ENCODE measurements at places on chromosomes 7 and 10.

DNA sequence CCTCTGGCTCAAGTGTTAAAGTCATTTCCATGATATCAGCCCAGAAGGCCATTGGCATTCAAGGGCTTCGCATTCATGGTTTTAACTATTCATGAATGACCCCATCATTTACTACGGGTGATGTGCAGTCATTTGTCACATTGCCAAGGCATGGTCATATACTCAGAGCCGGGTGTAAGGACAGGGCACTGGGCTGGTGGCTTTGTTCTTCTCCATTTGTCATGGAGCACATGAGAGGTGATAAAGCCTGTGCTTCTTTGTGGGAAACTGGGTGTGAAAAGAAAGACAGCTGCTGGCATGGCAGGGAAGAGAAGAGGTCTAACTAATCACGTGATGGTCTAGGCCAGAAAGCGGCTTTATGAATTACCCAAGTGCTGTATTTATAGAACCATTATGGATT, 132.2 kb upstream of the PLXNA4 start:
- no peak for DNase-seq

GRCh38 chr10:82817676-82818422, 942.9 kb downstream of the NRG3 start:
- no peak for DNase-seq

GRCh38 chr10:2891073-2891769, 176.1 kb upstream of the PFKP start:
- DNase-seq: no peak

DNA sequence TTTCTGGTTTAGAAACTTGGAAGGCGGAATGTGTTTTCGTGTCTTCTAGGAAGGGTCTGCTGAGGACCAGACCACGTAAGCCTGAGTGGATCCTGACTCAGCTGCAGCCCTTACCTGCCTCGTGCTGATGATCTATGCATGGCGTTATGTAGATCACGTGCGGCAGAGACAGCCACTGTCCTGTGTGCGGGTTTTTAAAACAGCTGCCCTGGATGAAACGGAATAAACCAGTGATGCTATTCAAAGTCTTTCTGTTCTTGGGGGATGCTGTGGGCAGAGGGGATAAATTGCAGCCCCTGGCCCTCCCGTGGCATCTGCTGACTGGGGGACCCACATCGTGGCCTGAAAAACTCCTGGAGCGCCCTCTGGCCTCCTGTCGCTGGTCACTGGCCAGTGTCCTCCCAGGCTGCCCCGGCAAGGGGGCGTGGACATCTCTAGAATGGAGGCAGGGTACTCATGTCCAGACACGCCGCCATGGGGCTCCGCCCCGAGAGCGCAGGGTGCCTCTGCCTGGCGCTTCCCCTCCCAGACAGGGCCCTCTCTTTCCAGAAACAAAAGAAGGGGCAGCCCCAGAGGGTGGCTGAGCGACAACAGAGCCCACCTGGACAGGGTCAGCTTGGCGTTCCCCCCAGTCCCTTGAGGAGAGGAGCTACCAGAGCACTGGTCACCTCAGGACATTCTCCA, 13.2 kb downstream of the ALKBH4 start:
- peak; percentile 8 for DNase-seq

DNA sequence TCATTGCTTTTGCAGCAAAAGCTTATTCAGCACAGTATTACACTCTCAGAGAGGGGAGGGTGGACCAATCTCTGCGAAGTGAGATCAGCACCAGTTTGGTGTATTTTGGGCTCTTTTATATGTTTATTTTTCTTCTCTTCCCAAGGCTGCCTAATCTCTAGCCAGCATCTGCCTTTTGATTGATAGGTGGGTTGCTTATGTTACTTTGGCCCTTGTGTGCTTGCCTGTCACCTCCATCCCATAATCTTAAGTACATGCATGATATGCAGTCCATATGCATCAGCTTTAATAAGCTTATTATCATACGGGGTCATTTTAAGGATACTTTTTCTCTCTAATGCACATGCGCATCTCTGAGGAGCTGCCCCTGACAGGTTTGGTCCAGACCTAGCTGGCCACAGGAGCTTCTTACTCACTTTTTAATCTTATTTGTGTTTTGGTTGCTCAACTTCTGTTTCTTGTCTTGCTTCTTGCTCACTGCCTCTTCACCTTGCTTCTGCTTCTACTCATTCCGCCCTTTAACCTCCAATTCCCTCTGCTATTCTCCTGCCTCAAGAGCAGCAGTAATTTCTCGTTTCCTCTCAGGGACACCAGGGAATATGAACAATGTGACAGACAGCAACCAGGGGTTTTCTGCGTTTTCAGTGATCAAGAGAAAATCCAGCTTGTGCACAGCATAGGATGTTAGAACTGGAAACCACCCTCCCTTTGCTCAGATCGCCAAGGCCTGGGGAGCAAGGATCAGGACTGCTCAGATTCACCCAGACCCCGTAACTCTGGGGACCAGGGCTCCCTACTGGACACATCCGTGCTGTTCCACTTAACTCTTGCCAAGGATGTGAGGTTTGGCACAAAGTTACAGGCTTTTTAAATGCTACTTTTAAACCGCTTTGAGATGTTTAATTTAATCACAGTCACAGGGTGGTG, 10.0 kb downstream of the RGR start:
- DNase-seq: no peak

GRCh38 chr7:139124084-139124914, 14.8 kb upstream of the ZC3HAV1 start:
- no peak for DNase-seq

GRCh38 chr7:37108615-37109014, 340.0 kb downstream of the ELMO1 start:
- no peak for DNase-seq

GRCh38 chr7:19317461-19317860, 172.2 kb upstream of the FERD3L start:
- DNase-seq: no peak

- no peak for DNase-seq
Observed at GRCh38 chr10:105691811-105692210, 1050.7 kb downstream of the SORCS3 start.

- DNase-seq: no peak
Observed at GRCh38 chr7:128120976-128121490, 89.8 kb upstream of the LRRC4 start.

DNA sequence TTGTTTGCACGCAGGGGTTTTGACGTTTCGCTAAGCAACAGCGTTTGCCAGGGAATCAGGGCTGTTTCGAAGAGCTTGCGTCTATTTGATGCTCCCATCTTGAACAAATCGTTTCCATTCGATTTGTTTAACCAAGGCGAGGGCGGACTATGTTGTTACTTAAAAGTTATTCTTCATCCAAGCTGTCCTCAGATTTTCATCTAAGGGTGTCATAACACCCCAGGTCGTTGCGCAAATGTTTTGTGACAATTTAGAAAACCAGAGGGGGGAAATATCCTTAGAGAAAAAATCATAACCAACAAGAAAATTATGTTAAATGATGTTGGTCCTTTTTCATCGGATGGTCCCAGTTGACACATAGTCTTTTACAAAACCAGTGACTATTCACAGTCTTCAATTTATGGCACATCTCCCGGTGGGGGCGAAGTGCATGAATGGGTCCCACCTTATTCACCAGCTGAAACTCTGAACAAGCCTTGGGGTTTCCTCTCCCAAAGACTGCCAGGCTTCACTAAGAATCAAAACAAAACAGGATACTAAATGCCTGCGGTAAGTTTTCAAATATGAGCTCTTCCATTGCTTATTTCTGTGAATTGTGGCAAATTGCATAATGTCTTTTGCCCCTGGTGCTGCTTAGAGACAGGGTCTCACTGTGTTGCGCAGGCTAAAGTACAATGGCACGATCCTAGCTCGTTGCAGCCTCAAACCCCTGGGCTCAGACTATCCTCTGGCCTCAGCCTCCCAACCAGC, 109.9 kb downstream of the REEP3 start:
- peak; percentile 93 for DNase-seq

DNA sequence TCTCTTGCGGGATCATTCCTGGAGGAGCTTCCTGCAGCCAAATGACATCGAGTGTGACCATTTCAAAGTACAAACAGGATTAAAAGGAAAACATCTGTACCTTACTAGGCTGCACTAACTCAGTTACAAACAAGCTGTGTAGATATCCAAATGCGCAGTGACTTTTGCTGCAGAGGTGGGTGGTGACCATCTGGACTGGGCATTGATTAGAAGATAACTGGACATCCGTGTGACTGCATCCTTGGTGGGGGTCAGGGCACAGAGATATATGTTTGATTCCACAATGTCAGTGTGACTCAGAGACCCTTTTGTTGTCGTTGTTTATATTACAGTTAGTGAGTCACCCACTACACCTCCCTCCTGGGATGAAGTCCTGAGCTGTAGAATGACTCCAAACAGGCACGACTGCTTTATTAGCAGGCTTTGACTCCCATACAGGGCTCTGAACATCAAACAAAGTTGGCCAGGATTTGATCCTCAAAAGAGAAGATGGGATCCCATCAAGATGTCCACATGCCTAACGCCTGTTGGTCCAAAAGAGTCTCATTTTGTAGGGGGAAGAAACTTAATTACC, 56.7 kb upstream of the SDK1 start:
- no peak for DNase-seq

- DNase-seq: no peak
Observed at GRCh38 chr10:132548106-132548823, 10.7 kb downstream of the INPP5A start.
